ENCODE measurements at places on chromosomes 6 and 20. TPM values are rescaled to one million over a fixed set of nuclear protein-coding genes. Genes with fewer than 3 reads are reported as not detected.

- DNase-seq: no peak
These were observed 42.6 kb downstream of the KIAA1755 start for GRCh38 chr20:38217791-38218565.

DNA sequence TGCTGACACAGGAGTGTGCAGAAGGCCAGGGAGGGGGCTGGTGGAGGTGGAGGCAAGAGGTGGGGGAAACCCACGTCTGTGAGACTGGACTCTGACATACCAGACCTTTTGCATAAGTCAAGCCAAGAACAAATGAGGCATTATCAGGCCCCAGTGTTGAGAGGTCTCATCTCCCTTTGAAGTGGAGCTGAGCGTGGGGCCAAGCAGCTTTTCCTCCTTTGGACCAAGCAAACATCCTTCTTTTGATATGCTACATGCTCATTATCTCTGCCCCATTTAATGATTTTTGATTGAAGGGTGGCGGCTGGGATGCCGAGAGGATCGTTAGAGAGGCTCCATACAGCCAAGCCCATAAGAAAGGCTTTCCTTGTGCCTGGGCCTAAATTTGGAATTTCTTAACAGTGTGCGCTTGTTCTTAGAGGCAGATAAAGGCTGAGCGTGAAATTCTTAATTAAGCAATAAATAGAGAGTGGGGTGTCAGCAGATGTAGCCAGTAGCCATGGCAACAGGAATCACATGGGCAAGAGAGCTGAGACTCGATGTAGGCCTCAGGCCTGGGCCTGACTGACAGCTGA lies 244.5 kb downstream of the PKHD1 start:
- no peak for DNase-seq

GRCh38 chr20:11112832-11113231 lies 439.0 kb upstream of the JAG1 start:
- no peak for DNase-seq

- no peak for DNase-seq
These were observed 6.3 kb downstream of the BTN2A1 start for GRCh38 chr6:26464014-26464413.

DNA sequence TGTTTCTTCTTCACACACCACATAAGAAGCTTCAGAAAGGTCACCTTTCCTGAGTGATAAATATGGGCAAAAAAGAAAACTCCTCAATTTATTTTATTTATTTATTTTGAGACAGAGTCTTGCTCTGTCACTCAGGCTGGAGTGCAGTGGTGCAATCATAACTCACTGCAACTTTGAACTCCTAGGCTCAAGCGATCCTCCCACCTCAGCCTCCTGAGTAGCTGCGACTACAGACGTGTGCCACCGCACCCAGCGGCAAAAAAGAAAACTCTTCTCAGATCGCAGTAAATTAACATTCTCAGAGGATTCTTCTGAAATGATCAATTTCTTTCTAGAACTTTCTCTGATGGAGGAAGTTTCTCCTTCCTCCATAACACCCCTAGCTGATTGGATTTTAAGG lies 111.2 kb downstream of the TRERF1 start:
- no peak for DNase-seq

The CLVS2 gene
- polyA plus RNA-seq: 0.10 TPM

GRCh38 chr20:46458866-46459750 lies 52.7 kb upstream of the ELMO2 start:
- DNase-seq: peak; percentile 23

DNA sequence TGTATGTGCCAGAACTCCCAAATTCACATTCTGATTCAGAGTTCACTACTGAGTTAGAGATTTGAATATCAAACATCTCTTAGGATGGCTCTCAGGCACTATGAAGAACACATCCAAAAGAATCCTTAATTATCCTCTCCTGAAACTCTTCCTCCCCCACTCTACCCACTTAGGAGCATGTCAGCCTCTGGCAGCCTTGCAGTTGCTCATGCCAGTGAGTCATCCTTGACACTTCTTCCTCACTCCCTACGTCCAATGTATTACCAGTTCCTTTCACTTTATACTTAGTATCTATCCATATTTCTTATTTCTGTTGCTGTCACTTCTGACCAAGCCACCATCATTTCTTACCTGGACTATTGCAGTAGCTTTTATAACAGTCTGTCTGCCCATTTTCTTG lies 192.0 kb upstream of the IMPG1 start:
- no peak for DNase-seq

The MRPS18B gene
- polyA plus RNA-seq: 58.6 TPM

The C6orf120 gene
- polyA plus RNA-seq: 21.7 TPM

The OXT gene
- polyA plus RNA-seq: 0.48 TPM

GRCh38 chr6:17202526-17202925 lies 78.6 kb upstream of the RBM24 start:
- peak; percentile 18 for DNase-seq

The TXLNB gene
- polyA plus RNA-seq: 0.58 TPM

The ADGRG6 gene
- polyA plus RNA-seq: 6.6 TPM

The MACROD2 gene
- 3.0 TPM for polyA plus RNA-seq

- no peak for DNase-seq
These were observed 30.7 kb downstream of the CDK19 start for GRCh38 chr6:110784610-110784979.

DNA sequence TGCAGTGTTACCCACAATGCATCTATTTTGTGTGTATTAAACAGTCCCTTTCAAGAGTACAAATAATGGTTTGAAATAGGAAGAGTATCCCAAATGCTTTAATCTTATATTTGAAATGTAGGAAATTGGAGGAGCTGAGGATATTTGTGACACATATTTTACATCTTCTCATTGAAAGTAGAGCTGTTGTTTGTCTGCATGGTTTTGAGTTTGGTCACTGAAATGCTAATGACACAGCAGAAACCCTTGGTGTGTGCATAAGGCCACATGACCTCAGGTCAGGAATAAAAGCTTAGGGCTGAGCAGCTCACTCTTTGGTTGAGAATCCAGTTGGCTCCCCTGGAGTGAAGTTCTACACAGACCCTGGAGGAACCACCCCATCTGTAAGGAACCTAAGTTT lies 49.8 kb downstream of the TPD52L1 start:
- DNase-seq: no peak

The EGFL8 gene
- polyA plus RNA-seq: 22.8 TPM

DNA sequence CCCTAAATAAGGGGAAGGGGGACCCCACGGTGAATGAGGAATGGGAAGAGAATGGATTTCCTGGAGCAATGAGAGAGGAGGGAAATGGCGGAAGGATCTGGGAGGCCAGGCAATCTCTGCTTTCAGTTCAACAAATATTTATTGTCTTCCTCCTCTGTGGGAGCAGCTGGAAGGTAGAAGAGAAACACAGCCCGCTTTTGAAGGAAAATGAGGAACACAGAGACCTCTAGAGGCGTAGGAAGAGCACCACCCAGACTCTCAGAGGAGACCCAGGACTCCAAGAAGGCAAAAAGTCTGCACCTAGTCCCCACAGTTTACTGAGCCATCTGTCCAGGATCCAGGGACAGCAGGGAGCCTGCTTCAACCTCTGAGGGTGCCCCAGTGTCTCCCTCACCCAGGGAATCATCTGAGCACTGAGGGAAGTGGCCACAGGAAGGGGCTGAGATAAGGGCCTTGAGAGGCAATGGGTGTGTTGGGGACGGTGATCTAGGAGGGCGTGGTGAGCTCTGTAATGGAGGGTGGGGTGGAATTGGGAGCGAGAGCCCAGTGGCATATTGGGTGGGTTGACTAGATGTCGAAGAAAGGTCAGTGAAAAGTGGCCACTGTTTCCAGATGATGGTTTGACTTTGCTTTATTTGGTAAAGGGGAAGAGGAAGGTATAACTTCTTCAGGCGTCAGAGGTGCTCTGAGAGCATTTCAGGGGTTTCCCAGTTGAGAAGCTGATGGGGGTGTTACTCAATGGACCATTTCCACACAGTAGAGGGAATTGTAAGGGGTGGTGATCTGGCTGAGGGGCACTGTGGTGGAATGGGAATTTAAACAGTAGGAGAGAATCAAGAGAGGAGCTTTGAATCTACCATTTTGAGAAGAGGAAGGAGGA lies 610 bp downstream of the PSORS1C1 start:
- DNase-seq: no peak

DNA sequence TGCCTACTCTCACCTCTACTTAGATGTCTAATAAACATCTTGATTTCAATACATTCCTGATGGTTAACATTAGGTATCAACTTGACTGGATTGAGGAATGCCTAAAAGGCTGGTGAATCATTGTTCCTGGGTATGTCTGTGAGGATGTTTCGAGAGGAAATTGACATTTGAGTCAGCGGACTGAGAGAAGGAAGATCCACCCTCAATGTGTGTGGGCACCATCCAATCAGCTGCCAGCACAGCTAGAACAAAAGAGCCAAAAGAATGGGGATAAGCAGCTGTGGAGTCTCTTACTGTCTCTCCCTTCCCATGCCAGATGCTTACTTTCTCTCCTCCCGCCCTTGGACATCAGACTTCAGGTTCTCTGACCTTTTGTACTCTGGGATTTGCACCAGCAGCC lies 128.6 kb upstream of the HS3ST5 start:
- DNase-seq: no peak

DNA sequence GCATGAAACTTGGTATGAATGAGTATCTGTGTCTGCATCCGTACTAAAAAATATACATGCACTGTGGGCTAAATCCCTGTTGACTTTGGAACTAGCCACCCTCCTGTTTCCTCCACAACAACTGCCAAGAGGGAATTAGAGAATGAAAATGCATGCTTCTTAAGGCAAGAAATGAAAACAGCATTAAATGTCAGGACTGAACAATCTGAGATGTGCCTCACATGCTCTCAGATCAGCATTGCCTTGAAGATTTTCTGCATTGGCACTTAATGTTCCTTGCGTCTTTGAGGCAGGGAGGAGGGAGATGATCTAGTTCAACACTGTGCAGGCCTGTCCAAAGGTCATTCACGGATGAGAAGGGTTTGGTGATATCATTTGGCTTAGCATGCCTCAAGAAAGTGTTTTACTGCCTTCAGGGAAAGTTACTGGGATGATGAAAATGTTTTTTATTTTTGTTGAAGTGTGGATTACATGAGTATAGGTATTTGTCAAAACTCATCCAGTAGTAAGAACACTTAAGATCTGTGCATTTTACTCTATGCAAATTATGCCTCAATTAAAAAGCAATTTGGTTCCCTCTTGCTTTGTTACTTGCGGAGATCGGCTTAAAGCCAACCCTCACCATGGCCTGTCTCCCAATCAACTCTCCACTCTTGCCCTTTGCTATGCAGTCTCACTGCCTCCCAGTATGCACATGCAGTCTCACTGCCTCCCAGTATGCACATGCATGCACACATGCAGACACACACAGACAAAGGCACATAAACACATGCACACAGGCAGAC lies 47.5 kb upstream of the RIN2 start:
- DNase-seq: peak; percentile 28

The GPLD1 gene
- polyA plus RNA-seq: 1.6 TPM

The ZNF334 gene
- polyA plus RNA-seq: 2.6 TPM

DNA sequence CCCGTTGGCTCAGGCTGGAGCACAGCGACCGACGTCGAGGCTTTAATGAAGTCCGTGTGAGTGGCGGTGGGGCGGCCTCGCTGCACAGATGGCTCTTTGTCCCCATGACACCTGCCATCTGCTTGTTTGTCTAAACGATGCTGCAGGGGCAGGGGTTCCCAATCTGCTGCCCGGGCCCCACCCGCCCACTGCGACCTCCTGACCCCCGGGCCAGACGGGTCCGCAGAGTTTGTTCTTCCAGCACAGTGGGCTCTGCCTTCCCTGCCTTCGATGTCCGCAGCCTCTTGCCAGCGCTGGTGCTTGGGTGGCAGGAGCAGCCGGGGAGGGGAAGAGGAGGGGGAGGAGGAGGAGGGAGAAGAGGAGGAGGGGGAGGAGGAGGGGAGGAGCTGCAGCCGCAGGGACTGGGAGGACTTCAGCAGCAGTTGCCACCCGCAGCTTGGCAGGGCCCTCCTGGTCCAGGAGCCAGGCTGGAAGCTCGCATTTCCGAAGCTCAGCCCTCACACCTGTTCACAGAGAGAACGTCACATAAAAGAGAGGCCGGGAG lies 210.0 kb downstream of the DLL1 start:
- DNase-seq: no peak

- no peak for DNase-seq
These were observed 20.6 kb upstream of the ZBTB24 start for GRCh38 chr6:109503327-109504224.

- DNase-seq: no peak
These were observed 14.4 kb upstream of the TLDC2 start for GRCh38 chr20:36861625-36861874.

DNA sequence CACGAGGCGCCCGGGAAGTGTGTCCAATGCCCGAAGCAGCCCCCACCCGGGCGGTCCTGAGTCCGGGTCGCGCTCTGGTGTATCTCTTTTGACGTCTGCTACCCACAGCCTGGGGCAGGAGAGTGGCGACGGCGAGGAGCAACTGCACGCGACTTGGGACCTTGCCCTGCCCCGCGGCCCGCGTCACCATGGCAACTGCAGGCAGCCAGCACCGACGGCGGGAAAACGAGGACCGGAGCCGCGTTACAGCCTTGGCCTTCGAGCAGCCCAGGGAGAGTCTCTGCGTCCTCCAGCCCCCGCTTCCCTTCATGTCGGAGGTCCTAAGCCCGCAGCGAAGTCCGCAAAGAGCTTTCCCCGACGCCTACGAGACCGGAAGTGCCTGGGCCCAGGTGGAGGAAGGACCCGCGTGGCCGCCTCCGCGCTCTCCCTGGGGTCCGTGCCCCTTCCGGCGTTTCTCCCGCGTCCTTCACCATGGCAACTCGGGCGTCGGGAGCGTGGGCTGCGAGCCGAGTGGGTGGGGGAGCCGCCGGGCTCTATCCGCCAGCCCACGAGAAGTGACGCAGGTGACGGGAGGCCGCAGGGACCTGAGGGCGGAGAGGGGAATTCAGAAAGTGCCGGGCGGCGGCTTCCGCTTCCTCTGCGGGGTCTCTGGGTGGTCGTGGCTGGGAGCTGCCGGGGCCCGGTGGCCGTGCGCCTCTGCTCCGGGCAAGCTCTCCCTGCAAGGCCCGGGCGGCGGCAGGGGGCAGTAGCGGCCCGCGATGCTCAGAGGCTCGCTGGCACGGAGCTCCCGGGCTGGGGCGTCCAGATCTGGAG lies 88.6 kb upstream of the TGM3 start:
- DNase-seq: peak; percentile 20

- DNase-seq: no peak
These were observed 169.6 kb downstream of the THBS2 start for GRCh38 chr6:169084067-169084466.

- no peak for DNase-seq
These were observed 13.9 kb upstream of the IPCEF1 start for GRCh38 chr6:154370545-154370944.

The TREML1 gene
- not detected for polyA plus RNA-seq

The CST2 gene
- polyA plus RNA-seq: not detected

The PSORS1C1 gene
- polyA plus RNA-seq: 6.8 TPM

The ALDH5A1 gene
- polyA plus RNA-seq: 4.6 TPM
